ENCODE measurements at places on chromosomes 16 and 17.

DNA sequence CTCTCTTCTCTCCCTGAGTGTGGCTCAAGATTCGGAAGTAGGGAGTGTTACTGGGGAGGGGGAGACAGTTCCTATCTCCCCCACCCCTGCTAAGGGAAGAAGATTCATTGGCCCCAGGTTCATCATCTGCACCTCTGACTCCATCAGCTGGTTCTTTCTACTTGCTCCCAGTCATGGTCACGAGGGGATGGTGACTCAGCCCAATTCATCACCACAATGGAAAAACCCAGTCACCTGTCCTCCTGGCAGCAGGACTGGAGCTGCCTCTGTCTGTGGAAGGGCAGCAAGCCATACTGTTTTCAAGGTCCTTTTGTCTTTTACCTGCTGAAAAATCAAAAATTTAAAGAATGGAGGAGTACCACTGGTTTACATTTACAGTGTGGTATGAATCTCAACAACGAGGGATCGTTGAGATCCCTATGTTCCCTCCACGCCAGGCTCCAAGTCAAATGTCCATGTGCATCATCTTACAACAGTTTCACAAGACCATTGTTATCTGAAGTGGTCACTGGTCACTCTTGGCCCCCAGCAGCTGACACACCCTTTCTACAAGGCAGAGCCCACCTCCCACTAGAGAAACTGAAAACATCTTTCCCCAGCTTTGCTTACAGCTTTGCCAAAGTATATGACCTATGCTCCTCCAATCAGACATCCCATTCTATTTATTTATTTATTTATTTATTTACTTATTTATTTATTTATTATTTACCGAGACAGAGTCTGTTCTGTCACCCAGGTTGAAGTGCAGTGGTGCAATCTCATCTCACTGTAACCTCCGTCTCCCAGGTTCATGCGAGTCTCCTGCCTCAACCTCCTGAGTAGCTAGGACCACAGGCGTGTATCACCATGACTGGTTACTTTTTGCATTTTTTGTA lies 40.4 kb upstream of the NDRG4 start:
- DNase-seq: peak; percentile 64

DNA sequence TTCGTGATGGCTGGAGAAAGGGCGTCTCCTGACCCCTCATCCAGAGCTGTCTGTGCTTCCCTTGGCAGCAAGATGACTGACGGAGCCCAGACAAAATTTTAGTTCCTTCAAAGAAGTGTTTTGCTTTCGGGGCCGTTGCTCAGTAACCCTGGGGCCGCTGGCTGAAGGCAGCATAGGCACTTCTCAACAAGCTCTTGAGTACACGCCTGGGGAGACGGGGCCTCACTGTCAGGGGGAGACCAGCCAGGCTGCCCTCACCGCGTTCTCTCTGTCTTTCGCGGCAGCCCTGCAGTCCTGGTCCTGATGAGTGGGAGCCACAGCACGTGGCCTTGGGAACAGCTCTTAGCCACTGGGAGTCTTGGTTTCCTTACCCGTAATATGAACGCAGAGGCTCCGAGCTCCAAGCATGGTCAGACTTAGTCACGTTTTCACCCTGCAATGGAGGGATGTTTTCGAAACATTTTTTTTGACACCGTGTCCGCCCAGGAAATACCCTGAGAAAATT lies 86.0 kb downstream of the IRF8 start:
- no peak for DNase-seq

GRCh38 chr17:83173914-83174361 lies 94.5 kb downstream of the METRNL start:
- no peak for DNase-seq

GRCh38 chr16:77289331-77289809 lies 90.2 kb downstream of the SYCE1L start:
- peak; percentile 75 for DNase-seq

- peak; percentile 94 for DNase-seq
Observed at GRCh38 chr17:15341385-15341849, at the start of gene TEKT3. TSS of gene TEKT3 (minus strand) at chr17:15341597. CDS start at chr17:15331585, 10,012 bp downstream.

GRCh38 chr17:82414548-82415281 lies 3.4 kb upstream of the HEXD start:
- peak; percentile 86 for DNase-seq

DNA sequence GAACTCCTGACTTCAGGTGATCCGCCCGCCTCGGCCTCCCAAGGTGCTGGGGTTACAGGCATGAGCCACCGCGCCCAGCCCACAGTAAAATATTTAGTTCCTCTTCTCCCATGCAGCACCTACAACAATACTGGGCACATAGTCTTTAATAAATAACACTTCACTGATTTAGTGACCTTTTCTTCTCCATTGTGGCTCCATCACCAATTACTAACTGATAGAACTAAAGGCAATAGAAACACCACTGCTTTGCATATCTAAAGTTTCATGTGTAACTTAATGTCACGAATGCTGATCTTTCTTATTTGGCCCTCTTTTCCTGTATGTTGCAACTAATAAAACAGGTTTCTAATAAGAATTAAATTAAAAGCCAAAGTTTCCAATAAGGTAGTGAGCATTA lies 38.9 kb downstream of the TRIM37 start:
- no peak for DNase-seq

GRCh38 chr16:76360404-76360803 lies 83.2 kb downstream of the CNTNAP4 start:
- no peak for DNase-seq

- DNase-seq: peak; percentile 77
Observed at GRCh38 chr16:52861614-52862022, 191.1 kb downstream of the CHD9NB start.

- DNase-seq: no peak
Observed at GRCh38 chr17:45441526-45442310, 9.0 kb upstream of the ARHGAP27 start.

GRCh38 chr16:82345318-82345717 lies 175.3 kb upstream of the MPHOSPH6 start:
- no peak for DNase-seq

- DNase-seq: no peak
Observed at GRCh38 chr16:8742068-8742467, 55.4 kb downstream of the TMEM186 start.

- peak; percentile 98 for DNase-seq
Observed at GRCh38 chr16:57815987-57816745, 13.9 kb upstream of the KIFC3 start.

DNA sequence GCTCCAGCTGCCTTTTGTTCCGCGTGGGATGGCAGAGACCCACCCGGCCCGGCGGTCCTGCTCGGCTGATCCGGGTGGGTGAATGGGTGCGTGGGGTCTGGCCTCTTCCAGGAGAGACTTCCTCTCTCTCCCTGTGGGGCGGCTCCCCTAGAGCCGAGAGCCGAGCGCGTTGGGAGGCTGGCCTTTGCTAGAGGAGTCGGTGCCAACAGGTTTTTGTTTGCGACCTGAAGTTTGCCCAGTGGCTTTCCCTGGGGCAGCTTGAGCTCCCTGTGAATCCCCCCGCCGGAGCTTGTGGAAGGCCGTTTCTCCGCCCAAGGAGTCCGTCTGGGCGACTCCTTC lies 970 bp downstream of the EPN2 start:
- peak; percentile 57 for DNase-seq

- peak; percentile 99 for DNase-seq
Observed at GRCh38 chr17:38464723-38465390, 36.6 kb downstream of the ARHGAP23 start.

GRCh38 chr17:65690626-65691310 lies 129.3 kb upstream of the AXIN2 start:
- DNase-seq: no peak

GRCh38 chr17:81930142-81931125 lies 2.9 kb upstream of the MAFG start:
- peak; percentile 32 for DNase-seq

DNA sequence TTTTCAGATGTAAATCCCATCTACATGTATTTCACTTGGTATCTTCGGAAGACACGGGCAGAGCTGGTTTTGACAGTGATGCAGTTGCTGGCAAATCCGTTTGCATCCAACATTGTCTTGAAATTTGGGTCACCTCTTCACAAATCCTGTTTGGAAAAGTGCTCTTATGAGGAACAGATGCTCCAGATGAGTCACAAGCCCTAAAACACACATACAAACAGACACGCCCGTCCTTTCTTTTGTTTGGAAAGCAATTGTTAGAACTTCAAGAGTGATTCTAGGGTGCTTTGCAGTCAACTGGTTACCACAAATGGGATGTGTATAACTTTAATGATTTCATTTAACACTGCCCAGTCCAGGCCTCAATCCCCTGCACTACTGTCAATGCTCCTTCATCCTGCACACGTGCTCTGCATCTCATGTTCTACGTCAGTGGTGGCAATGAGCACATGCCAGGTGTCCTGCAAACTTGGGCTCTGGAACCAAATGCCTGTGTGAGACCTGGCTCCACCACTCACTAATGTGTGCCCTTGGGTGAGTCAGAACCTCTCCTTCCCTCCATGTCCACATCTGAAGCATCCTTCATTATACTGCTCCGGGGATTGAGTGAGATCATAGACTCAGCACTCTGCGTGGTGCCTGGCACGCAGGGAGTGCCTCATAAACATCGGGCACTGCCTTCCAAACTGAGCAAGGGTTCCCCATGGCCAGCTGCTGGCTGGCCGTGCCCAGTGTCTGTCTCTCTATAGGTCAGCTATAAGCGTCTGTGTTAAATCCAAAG lies 19.3 kb upstream of the FOXF1 start:
- no peak for DNase-seq

DNA sequence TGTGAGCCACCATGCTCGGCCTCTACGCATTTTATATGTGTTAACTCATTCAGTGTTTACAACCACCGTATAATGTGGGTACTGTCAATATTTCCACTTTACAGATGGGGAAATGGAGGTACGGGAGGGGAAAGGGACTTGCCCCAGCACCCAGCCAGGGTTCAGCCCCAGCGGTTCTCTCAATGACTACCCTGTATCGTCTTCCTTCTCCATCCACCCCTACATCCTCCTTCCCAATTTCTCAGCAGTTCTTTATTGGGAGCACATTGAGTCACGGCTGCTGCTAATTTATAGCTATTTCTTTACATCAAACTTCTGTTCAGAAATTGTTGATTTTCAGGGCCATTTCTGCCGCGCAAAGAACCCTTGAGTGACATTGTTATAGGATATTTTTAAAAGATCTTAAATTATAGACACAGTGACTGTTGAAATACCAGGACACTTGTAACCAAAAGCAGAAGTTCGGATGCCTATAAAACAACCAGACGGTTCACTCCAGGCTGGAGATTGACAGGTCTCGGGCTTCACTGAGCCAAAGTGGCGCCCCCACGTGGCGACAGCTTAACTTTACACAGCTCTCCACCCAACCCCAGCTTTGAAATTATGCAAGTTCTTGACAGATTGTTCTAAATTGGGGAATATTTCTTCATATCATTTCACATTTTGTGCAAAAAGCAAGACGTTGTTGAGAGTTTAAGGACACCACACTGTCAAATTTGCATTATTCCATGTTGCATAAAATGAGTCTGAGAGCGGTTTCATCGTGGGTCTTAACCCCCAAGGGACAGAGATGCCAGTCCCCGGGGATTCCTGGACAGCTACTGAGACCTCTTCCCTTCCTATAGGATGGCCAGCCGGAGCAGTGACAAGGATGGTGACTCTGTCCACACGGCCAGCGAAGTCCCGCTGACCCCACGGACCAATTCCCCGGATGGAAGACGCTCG lies 11.8 kb downstream of the SYT17 start:
- peak; percentile 34 for DNase-seq

DNA sequence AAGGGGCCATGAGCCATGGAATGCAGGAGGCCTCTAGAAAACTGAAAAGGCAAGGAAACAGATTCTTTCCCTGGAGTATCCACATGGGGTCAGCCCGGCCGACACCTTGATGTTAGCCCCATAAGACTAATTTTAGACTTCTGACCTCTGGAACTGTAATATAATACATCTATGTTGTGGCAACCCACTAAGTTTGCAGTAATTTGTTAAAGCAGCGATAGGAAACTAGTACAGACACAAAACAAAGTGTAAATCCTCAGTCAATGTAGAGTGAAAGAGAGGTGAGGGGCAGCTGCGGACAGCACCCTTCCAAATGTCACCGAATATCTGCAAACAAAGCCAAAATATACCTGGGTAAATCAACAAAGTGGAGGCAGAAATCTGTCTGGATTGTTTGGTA lies 7.2 kb upstream of the SIAH1 start:
- DNase-seq: no peak

- DNase-seq: no peak
Observed at GRCh38 chr17:36503456-36504155, 17.1 kb downstream of the ZNHIT3 start.

GRCh38 chr16:84652566-84652965 lies 4.3 kb downstream of the KLHL36 start:
- no peak for DNase-seq

DNA sequence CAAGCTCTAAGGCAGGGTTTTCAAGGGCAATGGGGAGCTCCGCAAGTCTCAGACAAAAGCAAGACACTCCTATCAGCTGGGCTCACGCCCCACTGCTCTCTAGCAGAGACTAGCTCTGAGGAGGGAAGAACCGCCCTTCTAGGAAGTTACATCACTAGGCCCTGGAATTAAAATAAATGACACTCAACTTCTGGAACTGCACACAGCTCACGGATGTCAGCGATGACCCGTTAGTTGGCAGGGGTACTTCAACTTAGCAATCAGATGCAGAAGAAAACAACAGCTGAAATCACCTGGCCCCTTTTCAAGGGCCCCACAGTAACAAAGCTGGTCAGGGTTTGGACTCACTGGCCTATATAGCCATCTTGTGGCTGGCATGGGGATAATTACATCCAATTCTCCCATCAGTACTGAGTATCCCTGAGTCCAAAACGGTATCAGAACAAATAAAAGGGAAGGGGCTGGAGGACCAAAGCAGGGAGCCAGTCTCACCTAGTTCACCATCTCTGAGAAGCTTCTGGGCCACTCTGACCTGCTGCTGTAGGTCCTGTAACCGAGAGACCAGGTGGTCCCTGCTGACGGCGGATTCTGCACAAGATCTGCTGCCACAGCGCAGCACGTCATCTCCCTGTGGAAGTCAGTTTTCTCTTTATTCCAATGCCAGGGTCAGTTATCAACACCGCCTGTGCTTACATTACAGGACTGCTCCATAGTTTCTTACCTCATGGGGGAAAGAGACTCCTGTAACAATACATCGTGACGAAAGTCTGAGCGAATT lies 22.2 kb downstream of the SERPINF1 start:
- peak; percentile 89 for DNase-seq

GRCh38 chr16:76503091-76503490 lies 225.9 kb downstream of the CNTNAP4 start:
- no peak for DNase-seq

DNA sequence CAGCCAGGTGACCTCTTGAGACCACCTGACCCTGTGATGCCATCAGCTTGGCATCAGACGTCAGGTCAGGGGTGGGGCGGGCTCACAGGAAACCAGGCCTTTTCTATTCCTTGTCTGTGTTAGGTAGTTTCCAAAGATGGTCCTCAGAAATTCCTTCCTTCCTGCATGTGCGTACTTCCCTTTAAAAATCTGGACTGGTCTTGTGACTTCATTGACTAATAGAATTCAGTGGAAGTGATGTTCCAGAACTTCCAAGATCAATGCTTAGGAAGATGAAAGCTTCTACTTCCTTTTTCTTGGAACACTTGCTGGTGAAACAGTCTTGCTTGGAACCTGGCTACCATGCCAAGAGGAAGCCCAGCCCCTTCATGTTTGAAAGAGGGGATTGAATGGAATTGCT lies 10.0 kb upstream of the N4BP1 start:
- no peak for DNase-seq

- DNase-seq: no peak
Observed at GRCh38 chr16:28297784-28298510, 5.6 kb downstream of the SBK1 start.

- peak; percentile 59 for DNase-seq
Observed at GRCh38 chr17:42016411-42016831, 818 bp downstream of the DNAJC7 start.

All from astrocyte of the hippocampus (primary cell).